ENCODE measurements at places on chromosomes 12 and 14.

DNA sequence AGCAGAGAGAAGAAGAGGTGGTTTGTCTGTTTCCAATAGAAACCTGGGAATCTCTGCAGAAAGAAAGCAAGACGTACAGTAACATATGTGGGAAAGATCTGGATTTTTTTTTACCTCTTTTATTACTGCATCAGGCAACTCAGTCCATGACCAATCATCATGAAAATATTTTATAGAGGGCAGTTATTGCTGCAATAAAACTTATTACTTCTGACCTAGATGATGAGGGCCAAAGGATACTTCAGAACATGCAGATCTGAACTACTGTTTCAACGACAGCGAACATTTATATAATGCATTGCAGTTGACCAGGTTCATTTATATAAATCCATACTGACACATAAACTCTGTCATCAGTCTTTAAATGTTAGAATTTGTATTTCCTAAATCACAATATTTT lies 67.7 kb downstream of the STAB2 start:
- no peak for DNase-seq

- no peak for DNase-seq
Observed at GRCh38 chr14:24377657-24378056, 9.7 kb downstream of the NFATC4 start.

DNA sequence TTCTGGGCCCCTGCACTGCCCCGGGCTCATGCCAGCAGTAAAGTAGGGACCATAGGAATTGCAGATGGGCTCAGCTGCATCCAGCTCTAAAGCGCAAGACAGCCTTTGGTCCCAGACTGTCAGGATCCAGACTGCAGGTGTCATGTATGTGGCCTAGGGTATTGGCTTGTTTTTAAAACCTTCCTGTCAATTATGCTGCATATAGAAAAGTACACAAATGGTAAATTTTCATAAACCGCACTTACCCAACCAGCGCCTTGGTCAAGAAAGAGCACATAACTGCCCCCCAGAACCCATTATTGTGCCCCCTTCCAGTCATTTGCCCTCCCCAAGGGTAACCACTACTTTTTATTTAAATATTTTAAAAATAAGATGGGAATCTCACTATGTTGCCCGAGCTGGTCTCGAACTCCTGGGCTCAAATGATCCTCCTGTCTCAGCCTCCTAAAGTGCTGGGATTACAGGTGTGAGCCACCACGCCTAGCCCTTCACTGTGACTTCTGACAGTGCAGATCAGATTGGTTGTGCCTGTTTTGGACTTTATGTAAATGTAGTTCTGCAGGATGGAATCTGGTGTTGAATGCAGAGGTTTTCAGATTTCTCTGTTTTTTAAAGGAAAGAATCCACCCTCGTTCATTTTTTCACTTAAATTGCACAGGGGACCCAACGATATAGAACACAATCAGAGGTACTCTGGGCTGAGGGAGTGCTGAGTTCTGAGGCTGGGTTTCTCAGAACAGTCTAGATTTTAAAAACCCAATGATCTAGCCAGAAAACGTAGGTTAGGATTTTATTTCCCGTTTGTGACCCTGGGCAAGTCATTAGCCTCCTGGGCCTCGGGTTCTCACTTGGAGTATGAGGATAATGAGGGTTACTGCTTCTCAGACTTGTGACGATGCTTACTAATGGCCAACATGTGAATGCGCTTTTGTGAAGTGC lies 6.7 kb downstream of the NR4A1 start:
- no peak for DNase-seq

GRCh38 chr12:63805704-63806672 lies 26.3 kb downstream of the RXYLT1 start:
- no peak for DNase-seq

DNA sequence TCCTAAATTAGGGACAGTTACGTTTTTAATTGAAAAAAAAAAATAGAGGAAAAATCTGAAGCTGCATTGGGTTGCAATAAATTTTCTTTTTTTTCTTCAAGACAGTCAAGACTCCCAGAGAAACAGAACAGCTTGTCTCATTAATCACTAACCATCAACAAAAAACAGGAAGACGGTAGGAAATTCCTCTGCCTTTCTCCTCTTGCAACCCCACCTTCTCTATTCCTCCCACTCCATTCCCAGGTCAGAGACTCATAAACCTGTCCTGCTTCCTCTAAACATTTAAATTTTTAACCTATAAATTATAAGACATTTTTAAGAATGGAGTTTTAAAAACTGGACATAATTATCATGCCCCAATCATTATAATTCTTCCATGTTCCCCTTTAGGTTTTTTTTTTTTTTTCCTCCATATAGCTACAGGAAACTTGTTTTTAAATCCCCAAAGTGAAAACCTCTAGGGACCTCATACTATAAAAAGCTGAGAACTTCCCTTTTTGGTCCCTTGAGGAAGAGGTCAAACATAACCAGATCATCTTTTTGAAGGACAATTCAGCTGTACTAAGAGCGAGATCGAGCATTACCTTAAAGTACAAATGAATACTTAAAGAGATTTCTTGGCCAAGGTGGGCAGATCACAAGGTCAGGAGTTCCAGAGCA lies 36.0 kb downstream of the CPM start:
- no peak for DNase-seq

GRCh38 chr14:36857136-36857535 lies 195.5 kb downstream of the PAX9 start:
- no peak for DNase-seq

DNA sequence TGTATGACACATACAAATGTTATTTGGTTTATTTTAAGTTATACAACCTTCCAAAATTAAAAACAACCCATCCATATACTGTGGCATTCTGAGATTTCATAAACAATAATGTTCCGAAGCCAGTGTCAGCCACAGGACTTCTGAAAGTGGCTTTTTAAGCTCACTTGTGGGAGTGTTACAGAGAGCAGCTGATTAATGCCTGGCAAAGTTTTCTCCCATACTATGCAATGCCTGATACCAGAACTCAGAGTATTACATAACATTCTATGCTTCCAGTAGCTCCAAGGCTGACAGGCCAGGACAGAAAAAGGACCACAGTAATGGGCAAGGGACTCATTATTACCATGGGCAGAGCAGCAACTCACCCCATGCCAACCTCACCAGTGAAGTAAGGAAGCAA lies 29.3 kb downstream of the NELL2 start:
- DNase-seq: no peak

- no peak for DNase-seq
Observed at GRCh38 chr12:495466-495865, 35.7 kb downstream of the B4GALNT3 start.

- DNase-seq: no peak
Observed at GRCh38 chr12:123269395-123269892, 2.2 kb downstream of the CDK2AP1 start.

DNA sequence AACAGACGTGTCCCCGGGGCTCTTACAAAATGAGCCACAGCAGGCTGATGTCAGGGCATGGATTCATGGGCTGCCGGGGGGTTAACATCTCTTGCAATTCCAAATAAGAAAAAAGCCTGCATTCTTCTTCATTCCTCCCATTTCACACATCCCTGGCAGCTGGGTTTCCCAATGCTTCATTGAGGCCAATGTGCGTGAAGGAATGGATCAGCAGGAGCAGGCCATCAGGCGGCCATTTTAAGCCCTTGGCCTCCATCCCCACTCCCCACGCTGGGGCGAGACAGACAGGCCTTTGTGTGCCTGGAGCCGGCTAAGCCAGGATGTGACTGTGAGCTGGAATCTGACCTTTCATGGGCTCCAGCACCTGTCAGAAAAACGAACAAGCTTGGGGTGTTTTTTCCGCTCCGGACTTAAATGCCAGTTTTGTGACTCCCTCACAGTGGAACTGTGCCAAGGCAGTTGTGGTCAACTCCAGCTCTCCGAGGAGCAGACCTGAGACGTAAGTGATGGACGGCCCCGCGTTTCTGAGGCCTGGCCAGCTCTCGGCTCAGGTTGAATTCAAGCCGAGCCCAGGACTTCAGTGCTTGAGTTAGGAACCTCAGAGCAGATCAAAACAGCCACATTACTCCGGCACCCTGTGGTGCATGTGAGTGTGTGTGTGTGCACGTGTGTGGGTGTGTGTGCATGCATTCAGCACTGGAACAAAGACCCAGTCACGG lies 133.1 kb downstream of the TMEM30B start:
- DNase-seq: no peak

GRCh38 chr12:131189781-131190180 lies 236.1 kb downstream of the ADGRD1 start:
- DNase-seq: no peak

DNA sequence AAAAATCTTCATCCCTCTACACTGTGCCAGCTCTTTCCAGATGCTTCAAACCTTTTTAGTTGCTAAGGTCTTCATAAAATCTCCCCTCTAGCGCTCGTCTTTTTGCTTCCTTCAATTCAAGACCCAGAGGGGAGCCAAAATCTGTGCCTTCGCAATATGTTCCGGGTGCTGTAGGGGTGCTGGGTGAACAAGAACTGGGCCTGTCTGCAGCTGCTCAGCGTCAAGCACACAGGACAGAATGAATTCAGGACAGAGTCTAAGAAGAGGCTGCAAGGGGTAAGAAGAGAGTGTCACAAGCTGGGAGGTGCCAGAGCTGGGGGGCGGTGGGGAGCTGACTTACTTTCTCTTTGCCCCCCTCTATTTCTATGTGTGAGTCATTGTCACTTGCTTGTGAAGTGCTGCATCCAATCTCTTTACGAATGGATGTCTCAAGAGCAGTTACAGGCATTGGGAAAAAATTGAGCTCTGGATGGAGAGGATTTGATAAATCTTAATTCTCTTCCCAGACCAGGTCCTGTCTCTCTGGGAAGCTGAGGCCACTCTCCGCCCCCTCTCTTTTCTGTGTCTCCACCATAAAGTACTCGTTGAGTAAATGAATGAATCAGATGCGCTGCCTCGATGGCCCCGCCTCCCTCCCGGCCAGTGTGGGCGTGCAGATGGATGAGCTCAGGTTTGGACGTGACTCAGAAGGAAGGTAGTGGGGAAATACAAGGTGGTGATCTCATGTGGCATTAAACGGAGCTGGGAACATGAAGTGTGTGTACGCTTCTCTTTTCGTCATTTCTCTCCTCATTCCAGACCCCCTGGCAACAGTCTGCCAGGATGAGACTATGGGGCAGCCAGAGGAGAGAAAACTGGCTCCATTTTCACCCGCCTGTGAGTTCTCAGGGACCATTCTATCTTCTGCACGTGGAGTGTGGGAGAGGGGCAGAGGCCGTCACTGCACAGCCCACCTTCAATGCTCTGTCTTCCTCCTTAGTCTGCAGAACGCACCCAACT lies 91.3 kb downstream of the TSPAN9 start:
- DNase-seq: no peak

GRCh38 chr12:30822385-30823155 lies 67.8 kb upstream of the CAPRIN2 start:
- no peak for DNase-seq

GRCh38 chr14:54881761-54882401 lies 20.7 kb downstream of the GCH1 start:
- no peak for DNase-seq

- no peak for DNase-seq
Observed at GRCh38 chr14:60510254-60510950, 1.5 kb downstream of the SIX6 start.

All from stimulated activated CD8-positive, alpha-beta memory T cell treated with anti-CD3 and anti-CD28 coated beads, Interleukin-7, amount 100 ng/mL, for 1 hour (primary cell).